Stimulated activated CD4-positive, alpha-beta T cell treated with anti-CD3 and anti-CD28 coated beads, Interleukin-4, amount 100 ng/mL, for 4 hours (primary cell): ENCODE measurements at places on chromosomes 11 and 22.

DNA sequence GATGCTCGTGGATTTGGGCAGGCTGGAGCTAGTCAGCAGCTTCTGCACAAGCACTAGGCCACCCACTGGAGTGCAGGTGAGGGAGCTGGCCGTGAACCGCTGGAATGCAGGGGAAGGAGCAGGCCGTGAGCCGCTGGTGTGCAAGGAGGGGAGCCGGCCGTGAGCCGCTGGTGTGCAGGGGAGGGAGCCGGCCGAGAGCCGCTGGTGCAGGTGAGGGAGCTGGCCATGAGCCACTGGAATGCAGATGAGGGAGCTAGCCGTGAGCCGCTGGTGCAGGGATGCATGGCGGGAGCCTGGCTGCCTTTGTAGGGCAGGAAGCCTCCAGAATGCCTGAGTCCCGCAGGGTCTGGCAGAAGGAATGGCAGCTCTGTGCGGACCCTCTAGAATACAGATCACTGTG is 4220.0 kb upstream of the OR11H1 start:
- DNase-seq, result no peak

GRCh38 chr22:41910050-41911000 is 4.5 kb downstream of the SHISA8 start:
- DNase-seq, result no peak

DNA sequence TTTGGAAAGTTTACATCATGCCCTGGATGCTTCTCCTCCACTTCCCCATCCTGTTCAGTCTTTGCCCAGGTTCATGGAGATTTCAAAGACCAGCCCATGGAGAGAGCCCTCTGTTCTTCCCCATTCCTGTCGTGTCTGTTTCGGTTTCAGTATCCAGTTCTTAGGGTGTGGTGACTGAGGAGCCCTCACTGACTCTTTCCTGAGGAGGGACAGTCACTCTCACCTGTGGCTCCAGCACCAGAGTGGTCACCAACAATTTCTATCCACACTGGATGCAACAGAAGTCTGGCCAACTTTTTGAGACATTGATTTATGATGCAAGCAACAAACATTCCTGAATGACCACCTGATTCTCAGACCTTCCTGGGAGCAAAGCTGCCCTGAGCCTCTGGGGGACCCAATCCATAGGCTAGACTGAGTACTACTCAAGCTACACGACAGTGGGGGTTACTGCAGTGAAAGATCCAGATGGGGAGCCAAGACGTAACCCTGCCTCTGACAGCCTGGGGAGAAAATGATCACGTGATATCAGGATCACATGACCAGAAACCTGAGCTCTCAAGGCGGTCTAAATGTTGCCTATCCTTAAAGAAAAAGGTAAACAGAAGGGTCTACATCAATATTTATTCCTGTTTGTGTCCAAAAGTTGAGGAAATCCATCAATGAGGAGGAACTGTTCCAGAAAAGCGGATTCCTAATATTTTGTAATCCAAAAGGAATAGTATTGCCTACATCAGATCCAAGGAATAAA is 76.2 kb upstream of the VPREB1 start:
- no peak for DNase-seq

DNA sequence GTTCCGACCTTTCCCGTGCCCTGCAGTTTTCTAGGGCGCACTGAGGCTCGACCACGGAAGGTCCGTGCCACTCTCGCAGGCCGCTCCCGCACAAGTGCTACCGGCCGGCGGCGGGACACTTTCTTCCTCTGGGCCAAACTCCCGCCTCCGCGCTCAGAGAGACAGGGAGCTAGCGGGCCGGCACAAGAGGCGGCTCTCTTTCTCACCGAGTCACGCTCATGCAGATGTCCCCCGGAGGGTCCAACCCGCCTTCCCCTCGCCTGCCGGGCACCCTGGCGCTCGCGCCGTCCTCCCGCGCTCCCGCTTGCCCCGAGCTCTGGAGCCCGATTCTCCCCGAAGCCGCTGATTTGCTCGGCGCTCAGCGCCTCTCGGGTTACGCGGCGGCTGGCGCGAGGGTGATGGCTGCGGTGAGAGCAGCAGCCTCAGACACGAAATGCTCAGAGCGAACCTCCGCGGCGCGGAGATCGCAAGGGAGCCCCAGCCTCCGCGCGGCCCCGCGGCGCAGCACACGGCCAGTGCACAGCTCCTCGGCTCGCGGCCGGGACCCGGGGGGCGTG is 1.0 kb downstream of the LMO1 start:
- peak; percentile 28 for DNase-seq

DNA sequence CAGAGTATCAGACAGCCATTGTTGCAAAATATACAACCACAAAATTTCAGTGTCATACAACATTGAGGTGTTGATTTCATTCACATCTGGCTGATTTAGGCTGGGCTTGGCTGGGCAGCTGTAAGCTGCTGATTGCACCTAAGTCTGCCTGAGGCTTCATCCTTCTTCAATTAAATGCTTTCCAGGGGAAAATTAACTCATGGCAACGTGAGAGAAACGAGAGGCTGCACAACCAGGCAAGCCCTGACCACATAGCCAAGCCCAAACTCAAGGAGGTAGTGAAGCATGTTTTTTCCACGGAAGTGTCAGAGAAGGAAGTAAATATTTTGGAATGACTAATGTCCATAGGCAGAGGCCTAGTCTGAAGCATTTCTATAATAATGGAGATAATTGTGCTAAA is 273.8 kb upstream of the ZC3H12C start:
- DNase-seq, result no peak

- DNase-seq, result peak; percentile 30
Observed at GRCh38 chr11:111376181-111376871, 2.7 kb downstream of the POU2AF1 start.

DNA sequence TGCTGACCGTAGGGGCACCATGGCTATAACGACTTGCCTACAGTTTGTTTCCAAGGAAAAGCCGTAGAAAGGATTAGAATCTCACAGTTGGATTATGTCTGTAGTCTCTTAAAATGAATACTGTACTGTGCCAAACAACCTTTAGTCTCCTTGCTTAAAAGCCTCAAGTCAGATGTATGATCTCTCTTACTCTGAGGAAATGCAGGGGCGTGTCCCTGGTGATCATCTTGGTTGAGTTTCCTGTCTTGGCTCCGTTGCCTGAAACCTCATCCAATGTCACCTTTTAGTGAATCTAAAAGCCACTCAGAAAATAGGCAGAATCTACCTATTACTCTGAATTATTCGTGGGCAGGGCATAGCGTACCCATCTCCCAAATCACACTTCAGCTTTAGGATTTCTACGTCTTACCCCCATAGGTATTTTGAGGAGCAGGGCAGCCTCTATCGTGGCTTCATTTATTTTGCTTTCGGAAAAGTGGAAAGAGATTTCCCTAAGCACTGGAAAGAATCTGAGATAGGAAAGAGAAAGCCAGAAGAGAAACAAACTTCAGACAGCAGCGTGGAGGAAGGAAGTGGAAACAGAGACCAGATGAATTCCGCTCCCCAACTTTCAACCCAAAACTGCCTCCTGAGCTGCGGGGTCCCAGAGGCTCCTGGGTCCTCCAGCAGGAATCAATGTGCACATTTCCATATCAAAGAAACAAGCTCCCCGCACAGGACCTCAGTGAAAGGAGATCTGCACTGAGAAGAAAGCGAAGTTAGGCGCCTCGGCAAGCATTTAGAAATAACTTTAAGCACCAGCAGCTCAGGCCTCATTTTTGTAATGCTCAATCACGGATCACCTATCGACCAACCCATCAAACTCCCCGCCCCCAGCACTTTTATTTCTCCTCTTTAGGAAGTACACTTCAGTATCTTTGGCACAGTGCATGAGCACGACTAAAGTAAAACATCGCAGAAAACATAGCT is 245.8 kb downstream of the ETS1 start:
- DNase-seq, result no peak

DNA sequence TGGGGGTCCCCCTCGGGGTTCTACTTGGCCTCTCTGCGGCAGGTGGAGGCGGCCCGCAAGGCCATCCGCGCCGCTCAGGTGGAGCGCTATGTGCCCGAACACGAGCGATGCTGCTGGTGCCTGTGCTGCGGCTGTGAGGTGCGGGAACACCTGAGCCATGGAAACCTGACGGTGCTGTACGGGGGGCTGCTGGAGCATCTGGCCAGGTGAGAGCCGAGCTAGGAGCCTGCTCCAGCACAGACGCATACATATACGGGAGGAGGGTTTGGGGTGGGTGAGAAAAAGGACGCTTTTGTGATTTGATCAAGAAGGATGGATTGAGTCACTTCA is 415 bp downstream of the CENATAC start:
- no peak for DNase-seq

DNA sequence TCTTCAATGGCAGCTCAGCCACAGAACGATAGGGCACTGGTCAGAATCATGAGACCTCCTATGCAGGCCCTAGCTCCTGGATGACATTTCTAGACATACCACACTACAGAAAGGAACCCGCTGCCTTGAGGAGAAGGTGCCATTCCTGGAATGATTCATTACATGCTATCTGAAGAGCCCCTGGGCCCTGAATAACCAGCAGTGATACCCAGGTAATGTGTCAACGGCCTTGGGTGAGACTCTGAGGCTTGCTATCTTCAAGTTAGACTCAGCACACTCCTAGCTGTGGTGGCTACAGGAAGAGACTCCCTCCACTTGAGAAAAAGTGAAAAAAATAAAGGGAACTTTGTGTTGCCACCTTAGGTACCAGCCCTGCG is 161.2 kb upstream of the GRIA4 start:
- no peak for DNase-seq

DNA sequence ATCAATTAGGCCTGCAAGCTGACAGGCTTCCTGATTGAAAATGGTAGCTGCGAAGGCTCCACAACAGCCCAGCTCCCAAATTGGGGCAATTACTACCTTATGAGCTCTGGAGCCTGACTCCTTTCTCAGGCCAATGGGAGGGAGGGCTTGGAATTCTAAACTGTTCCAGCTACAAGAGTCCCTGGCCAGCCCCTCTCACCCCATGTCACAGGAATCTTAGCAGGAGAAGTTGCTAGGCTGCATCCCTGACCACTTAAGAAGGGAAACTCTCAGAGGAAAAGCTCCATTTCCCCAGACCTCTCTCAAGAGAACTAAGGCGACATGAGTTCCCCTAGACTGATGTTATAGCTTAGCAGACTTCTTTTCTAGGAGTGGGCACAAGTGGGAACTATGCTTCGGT is 4.9 kb downstream of the LRP4 start:
- DNase-seq, result no peak

DNA sequence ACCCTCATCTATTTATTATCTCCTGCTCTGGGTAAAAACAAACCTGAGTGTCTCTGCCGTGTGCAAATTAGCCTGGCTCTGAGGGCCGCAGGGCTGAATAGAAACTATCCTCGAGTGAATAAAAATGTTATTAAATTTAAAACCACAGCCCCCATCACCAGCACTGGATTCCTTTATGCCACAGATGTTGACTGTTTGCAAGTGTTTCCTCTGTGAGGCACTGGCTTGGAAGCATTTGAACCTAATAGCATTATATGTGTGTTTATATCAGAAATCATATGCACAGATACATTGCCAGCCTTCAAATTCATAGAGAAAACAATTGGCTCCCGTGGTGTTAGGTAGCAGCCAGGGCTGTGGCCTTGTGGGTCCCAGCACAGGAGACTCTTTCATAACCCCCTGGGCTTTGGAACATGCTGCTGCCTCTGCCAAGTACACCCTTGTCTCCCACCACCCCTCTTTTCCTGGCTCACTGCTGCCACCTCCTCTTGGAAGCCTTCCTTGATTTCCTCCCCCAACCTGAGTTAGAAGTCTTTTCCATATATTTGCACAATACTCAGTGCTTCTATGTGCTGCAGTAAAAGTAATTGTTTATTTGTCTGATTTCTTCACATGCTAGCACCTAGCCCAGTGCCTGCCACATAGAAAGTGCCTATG is 294.4 kb downstream of the DDX10 start:
- no peak for DNase-seq

- no peak for DNase-seq
Observed at GRCh38 chr11:122340607-122341290, 224.7 kb upstream of the BLID start.

- DNase-seq, result no peak
Observed at GRCh38 chr22:46242076-46242475, 8.0 kb downstream of the CDPF1 start.

DNA sequence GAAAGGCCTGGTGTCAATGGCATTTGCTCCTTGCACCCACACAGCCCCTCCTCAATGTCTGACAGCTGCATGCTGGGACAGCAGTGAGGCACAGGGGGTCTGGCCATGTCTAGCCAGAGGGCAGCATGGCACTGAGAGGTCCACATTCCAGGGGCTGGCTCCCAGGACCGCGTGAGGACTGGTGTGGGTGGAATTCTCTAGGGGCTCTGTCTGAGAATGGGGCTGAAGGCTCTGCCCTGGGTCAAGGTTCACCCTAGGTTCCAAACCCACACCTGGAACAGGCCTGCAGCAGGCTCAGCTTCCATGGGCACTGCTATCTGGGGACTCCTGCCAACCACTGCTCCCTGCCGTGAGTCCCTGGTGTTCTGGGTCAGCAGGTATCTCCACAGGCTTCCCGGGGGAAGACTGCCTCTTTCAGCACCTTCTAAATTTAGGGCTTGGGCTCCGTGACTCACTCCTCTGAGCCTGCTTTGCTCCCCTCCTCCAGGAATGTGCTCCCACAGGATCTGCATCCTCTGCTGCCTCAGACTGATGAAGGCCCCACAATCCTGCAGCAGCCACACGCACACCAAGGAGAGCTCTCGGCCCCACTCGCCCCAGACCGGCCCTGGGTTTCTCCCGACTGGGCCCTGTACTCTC is 4.2 kb downstream of the STARD10 start:
- no peak for DNase-seq

DNA sequence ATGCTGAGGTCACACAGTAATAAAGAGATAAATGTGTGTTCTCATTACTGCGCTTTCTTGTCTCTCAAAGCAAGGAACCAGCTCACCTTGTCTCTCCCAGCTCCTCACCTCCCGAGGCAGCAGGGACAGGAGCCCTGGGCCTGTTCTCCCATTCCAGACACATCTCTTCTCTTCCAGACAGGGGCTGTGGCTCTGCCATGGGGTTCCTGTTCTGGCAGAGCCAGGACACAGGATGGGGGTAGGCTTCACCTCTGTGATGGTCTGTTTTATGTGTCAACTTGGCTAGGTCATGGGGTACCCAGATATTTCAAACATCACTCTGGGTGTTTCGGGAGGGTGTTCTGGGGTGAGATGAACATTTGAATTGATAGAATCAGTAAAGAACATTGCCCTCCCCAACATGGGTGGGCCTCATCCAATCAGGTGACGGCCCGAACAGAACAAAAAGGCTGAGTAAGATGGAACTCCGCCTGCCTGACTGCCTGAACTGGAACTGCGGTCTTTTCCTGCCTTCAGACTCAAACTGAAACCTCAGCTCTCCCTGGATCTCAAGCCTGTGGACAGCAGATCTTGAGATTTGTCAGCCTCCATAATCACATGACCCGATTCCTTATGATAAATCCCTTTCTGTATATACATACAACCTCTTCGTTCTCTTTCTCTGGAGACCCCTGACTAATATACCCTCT is 2.0 kb upstream of the VSIG10L2 start:
- DNase-seq, result no peak

DNA sequence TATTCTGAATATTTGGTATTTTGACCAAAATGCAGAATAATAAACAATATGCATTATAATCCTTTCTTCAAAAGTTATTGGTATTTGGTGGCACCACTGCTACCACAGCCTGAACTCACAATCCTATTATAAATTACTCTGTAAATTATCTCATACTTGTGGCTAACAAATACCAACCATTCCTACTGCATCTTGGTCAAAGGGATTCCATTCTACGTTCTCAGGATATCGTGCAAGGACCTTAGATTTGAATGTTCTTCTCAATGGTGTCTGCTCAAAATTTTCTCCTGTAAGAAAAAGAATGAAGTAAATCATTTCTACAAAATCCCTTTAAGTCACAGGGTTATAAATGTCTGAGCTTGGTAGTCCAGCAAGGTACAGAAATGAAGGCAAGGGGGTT is 58.7 kb downstream of the DENND5A start:
- DNase-seq, result no peak

- no peak for DNase-seq
Observed at GRCh38 chr11:102427068-102427467, 25.5 kb downstream of the TMEM123 start.
